ENCODE measurements at places on chromosomes 4 and X.

DNA sequence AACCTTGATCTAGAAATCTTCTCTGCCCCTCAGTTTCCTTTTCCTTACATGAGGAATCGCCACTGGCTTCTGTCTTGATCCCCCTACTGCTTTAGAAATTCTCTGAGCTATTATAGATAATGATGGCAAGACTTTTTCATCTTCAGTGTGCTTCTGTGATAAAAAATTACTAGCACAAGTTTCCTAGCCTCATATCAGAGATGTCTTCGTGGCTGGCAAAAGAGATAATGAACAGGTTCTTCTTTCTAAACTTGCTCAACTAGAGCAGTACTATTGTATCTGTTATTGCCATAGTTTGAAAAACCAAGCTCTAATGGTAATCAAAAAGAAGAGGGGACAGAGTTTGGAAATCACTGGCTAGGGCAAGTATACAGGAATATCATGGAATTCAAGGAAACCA, 4.1 kb upstream of the PDGFC start:
- no peak for DNase-seq

DNA sequence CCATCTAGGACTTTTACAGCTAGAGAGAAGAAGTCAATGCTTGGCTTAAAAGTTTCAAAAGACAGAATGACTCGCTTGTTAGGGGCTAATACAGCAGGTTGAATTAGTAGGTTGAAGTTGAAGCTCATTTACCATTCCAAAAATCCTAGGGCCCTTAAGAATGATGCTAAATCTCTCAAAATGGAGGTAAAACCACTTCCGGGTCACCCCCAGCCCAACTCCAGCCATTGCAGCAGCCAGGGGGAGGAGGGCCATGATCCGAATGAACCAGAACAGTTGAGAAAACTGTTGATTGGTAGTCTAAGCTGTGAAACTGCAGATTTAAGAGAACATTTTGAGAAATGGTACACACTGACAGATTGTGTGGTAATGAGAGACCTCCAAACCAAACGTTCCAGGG, 245.4 kb downstream of the HNRNPD start:
- DNase-seq: no peak

DNA sequence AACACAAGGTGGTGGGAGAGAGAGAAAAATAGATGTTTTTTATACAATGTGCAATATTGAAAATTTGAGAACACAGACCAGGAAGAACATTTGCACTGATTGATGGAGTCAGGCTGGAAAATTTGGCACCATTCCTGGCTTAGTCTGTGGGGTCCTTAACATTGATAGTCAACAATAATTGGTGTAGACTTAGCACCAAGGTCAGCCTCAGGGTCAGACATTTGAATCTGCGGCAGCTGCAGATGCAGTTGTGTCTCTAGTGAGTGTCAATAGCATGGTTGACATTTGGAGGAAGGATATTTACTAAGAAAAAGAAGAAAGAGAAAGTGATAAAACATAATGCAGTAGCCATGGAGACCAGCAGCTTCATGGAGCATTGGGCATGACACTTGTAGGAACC, 31.5 kb upstream of the GLRA3 start:
- no peak for DNase-seq

GRCh38 chr4:159278399-159278798, 175.5 kb downstream of the RAPGEF2 start:
- no peak for DNase-seq

DNA sequence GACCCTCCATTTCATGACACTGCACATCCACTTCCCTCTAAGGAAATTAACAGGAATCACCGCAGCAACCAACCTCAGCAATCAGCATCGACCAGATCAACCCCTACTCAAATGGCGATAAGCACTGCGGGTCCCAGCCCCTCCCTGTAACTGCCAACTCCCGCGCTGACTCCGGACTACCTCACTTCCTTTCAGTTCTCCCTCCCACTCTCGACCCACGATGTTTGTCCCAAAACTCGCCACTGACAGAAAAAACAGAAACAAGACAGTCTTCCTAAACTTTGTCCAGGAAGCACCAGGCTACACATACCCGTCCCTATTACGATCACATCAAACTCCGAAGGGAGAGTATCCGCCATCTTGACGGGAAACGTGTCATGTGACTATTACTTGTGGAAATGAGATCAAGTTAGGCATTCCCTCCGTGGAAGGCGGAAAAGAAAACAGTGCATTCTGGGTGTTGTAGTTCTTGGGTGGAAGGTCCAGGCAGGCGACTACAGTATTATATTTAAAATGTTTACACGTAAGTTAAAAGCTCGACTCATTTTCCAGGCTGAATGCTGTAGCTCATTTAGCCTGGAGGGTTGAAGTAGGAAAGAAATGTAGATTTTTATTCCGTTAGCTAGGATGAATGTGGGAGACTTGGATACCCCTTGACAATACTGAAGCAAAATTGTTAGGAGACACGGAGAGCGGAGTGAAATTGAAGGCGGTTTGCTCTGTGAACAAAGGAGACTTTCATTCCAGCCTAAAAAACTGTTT, at the start of gene CHM:
Gene CHM (minus strand): TSS at position 385 of the 762 bp plus-strand sequence. CDS start 26 bp downstream, at position 359.
- peak; percentile 26 for DNase-seq

GRCh38 chrX:110032534-110033147, 29.7 kb downstream of the TMEM164 start:
- DNase-seq: no peak

DNA sequence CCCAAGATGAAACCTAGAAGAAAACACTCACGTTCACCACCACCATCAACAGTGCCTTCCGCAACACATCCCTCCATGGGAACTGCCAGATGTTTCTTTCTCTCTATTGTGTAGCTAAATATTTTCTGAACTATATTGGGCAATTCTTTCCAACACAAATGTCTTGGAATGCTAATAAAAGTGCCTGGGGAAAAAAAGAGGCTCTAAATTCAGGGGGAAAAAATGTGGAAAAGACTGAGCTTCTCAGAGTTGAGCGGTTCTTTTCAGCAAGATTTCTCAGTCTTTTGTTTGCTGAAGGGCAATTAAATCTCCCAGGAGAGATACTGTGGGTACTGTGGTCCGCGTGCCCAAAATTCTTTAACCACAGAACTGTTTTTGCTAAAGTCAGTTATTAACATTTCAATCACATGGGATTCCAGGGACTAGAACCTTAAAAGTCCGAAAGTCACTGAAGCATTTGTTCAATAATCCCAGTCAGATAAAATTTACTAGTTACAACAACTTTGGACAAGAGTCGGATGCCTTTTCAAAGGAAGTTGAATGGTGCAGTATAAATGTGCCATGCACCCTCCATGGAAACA, 51.9 kb upstream of the DHRSX start:
- DNase-seq: no peak

- DNase-seq: no peak
These were observed 73.2 kb upstream of the UCP1 start for GRCh38 chr4:140641789-140642439.

GRCh38 chr4:6857009-6857882, 52.4 kb upstream of the TBC1D14 start:
- DNase-seq: no peak

DNA sequence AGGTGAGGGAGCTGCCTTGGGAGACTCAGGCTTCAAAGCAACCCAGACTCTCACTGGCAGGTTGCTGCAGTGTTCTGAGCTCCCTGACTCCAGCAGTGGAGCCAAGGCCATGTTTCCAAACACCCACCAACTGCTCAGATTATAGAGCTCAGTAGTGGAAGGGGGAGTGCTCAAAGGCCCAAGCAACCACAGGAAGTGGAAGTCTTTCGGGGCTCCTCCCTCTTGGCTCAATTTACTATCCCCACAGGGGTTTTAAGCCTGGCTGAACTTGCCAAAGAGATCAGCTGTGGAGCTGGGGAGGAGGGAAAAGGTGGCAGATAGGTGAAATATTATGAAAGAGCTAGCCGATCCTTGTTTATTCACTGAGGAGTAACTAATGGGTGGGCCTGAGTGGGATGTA, 82.5 kb downstream of the HPRT1 start:
- no peak for DNase-seq

- DNase-seq: no peak
These were observed 8.9 kb downstream of the CLCN4 start for GRCh38 chrX:10165580-10166247.

DNA sequence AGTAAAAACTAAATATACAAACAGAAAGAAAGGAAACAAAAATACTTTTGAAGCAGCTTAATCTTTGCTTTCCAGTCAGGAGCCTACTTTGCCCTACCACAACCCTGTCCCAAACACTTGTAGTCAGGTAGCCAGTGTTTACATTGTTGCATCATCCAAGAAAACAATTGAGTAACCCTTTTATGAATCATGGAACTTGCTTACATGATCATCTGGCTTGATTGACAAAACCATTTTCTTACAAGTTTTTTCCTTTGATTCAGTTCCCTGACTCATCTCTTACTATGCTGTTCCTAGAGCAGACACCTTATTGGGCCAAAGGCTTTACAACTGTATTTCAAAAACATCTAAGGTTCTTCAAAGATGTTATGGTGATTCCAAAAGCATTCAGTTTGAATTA, 740.1 kb downstream of the KLHL13 start:
- no peak for DNase-seq

DNA sequence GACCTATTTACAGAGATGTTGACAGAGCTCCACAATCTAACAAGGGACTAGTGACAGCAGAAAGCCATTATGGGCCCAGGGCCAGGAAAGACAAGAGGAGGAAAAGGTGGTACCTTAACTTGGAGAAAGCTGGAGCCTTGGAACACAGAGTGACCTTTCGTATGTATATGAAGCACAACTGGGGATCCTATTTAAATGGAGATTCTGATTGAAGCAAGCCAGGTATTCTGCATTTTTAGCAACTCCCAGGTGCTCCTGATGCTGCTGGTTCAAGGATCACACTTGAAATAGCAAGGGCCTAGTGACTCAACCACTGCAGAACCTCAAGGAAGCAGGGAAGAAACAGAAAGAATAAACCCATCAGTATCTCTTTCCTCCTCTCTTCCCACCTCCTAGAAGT, 99.4 kb downstream of the TMEM47 start:
- no peak for DNase-seq

DNA sequence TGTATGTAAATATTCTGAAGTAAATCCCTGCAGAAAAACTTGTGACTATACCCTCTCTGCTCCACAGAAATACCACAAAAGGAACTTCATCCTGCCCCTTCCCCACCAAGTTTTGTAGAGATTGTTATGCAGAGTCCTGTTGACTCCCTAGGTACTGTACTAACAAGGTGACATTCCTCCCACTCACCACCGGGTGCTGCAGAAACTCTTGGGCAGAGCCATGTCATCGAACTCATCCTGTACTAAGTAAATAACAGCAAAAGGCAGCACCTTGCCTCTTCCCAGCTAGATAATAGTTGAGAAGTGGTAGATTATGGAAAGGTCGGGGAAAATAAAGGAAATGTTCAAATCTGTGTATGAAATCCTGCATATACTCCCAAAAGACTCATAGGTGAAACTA, 233.3 kb downstream of the STPG2 start:
- no peak for DNase-seq

- DNase-seq: no peak
These were observed 232.5 kb downstream of the ARHGAP10 start for GRCh38 chr4:147964266-147964880.

DNA sequence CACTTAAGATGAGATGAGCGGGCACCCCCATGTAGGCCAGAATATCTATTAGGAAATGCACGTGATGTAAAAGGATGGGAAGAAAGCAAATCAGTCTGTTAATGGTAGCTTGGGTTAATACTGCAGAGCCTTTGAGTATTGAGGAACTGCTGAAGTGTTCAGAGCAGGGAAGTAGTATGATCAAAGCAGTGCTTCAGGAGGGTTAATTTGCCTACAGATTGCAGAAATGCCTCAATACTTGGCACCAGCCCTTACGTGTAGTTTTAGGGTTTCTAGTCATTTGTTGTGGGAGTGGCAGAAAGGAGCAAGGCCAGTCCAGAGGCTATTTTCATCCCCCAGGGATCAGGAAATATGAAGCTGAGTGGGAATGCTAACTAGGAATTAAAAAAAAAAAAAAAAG, 19.7 kb downstream of the ZFX start:
- DNase-seq: no peak

DNA sequence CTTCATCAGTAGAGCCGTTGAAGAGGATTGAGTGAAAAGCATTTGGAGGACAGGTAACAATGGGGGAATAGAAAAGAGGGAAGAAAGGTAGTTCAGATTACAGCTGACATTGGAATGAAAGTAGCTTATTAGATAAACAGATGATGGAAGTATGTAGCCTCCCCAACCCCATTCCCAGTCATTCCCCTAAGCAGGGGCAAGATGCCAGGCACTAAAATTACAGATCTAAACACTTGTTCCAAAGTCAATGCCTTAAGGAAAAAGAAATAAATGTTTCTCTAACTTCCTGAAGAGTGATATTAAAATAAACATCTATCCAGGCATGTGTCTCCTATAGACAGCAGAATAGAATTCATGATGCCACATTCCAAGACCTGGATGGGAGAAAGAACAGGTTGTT, 350.8 kb downstream of the PDGFC start:
- no peak for DNase-seq

- DNase-seq: no peak
These were observed 3.0 kb downstream of the PLP2 start for GRCh38 chrX:49174723-49175122.

- no peak for DNase-seq
These were observed 681.9 kb upstream of the BOD1L1 start for GRCh38 chr4:14309431-14309830.

- no peak for DNase-seq
These were observed 110.8 kb downstream of the CPZ start for GRCh38 chr4:8703401-8703696.

- DNase-seq: no peak
These were observed 123.9 kb upstream of the NAP1L5 start for GRCh38 chr4:88821522-88821921.

- no peak for DNase-seq
These were observed 13.3 kb upstream of the ZNF827 start for GRCh38 chr4:145951931-145952330.

DNA sequence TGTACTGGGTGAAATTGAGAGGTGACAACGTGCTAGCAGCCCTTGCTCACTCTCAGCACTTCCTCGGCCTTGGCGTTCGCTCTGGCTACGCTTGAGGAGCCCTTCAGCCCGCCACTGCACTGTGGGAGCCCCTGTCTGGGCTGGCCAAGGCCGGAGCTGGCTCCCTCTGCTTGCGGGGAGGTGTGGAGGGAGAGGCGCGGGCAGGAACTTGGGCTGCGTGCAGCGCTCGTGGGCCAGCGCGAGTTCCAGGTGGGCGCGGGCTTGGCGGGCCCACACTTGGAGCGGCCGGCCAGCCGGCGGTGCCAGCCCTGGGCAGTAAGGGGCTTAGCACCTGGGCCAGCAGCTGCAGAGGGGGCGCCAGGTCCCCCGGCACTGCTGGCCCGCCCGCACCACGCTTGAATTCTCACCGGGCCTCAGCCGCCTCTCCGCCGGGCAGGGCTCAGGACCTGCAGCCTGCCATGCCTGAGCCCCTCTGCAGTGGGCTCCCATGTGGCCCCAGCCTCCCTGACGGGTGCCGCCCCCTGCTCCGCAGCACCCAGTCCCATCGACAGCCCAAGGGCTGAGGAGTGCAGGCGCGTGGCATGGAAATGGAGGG, 249.5 kb upstream of the ETNPPL start:
- DNase-seq: no peak

- DNase-seq: no peak
These were observed 11.1 kb downstream of the NIPAL1 start for GRCh38 chr4:48027653-48028052.

DNA sequence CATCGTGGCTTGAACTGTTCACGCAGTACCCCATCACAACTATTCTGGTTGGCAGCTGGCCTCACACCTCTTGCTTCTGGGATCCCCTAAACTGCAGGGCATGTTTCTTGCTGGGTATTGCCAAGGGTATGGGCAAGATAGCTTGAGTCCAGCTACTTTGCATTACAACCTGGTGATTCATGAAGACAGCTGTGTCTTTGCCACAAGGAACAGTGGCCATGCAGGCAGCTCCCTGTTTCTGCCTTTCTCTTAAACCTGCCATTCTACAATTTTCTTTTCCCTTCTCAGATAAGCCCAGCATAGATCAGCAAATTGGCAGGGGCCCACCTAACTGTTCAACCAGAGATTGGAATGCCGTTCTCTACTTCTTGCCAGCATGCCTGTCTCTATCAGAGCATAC, 42.8 kb downstream of the TENM3 start:
- no peak for DNase-seq
